ENCODE measurements at places on chromosomes 12 and 14.

DNA sequence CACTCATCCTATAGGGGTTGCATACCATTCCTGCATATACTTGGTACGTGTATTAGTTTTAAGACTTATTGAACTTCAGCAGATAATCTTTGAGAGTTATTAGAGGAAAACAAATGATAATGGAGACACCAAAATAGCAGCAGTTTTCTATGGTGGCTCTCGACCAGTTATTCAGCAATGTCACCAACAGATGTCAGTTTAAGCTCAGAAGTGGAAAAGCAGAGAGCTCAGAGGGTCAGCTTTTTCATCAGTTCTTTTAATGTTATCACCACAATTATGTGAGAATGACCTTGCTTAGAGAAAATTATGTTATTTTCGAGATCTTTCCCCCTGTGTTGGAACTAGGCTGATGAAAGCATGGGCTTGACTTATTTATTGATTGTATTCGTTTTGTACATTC lies 32.0 kb downstream of the PTPN11 start:
- DNase-seq = no peak
- H3K27ac ChIP-seq = no peak overlapping the region
- peaks cover 58% of the 10 kb centered on the region for H3K36me3 ChIP-seq
- H3K4me1 ChIP-seq = peaks cover 13% of the 10 kb centered on the region
- no peaks in the 10 kb centered on the region for H3K27me3 ChIP-seq

GRCh38 chr12:57738661-57739237 lies at the start of gene AGAP2:
Gene AGAP2 (minus strand): TSS chr12:57738742. CDS start chr12:57738246, 496 bp downstream.
- peak within 1 kb of the TSS; percentile 51 for H3K4me3 ChIP-seq
- H3K27me3 ChIP-seq = no peaks in the 10 kb centered on the region
- H3K36me3 ChIP-seq = peaks cover 31% of the 10 kb centered on the region

DNA sequence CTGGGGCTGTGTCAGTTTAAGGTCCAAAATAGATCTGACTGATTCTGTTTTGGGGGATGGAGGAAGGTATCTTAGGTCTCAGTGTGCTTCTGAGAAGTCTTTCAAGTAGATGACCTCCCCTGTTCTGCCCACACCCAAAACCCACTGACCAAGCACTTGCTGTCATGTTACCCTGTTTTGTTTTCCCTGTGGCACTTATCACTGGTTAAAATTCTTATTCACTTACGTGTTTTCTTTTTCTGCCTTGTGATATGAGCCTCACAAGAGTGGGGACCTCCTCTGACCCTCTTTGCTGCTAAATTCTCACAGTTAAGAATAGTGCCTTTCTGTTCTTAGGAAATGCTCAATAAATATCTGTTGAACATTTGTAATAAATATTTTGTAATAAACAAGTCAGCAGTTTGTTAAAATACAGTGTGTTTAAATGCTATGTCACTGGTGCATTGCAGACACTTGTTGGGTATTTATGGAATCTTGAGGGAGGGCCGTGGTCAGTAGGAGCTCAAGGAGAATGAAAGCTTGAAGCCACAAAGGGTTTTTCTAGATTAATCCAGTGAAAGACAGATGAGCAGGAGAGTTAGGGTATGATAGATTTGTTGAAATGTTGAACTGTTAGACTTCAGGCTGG lies 20.9 kb downstream of the PLEKHA5 start:
- no peak for DNase-seq
- no peaks in the 10 kb centered on the region for H3K36me3 ChIP-seq
- H3K27ac ChIP-seq = no peak overlapping the region
- H3K27me3 ChIP-seq = no peaks in the 10 kb centered on the region
- H3K4me1 ChIP-seq = no peaks in the 10 kb centered on the region

DNA sequence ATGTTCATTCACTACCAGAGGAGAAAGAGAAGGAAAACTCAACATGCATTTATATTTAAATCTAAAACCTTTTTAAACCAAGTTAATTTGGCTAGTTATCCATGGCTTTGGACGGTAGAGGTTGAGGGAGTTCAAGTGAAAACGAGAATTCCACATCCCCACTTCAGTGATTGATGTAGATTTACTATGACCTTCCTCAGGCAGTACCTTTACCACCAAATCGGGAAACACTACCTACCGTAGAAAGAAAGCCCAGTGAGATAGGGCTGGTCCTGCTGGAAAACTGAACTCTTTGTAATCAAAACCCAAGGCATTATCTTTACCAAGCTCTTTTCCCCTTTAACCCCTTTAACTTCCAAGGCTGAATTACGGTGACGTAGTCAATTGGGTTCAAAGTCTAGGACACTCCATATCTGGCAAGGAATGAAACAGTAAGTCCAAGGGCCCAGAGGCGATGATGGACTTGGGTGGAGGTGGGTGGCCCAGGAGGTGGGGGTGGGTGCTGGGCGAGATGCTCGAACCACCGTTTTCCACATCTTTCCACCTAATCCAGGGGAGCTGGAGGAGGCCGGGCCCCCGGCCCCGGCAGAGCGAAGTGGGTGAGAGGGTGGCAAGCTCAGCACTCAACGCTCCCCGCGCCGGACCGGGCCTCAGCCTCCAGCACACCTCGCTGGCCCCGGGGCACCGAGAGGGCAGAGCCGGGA lies 618 bp downstream of the SEC23A start:
- H3K27ac ChIP-seq = peak overlapping the region; percentile 84
- H3K27me3 ChIP-seq = no peaks in the 10 kb centered on the region
- peak overlapping the region; percentile 87 for H3K4me3 ChIP-seq

- no peak overlapping the region for H3K27ac ChIP-seq
- no peaks in the 10 kb centered on the region for H3K27me3 ChIP-seq
- H3K36me3 ChIP-seq = no peaks in the 10 kb centered on the region
Observed at GRCh38 chr14:81946834-81947798, 413.5 kb upstream of the SEL1L start.

DNA sequence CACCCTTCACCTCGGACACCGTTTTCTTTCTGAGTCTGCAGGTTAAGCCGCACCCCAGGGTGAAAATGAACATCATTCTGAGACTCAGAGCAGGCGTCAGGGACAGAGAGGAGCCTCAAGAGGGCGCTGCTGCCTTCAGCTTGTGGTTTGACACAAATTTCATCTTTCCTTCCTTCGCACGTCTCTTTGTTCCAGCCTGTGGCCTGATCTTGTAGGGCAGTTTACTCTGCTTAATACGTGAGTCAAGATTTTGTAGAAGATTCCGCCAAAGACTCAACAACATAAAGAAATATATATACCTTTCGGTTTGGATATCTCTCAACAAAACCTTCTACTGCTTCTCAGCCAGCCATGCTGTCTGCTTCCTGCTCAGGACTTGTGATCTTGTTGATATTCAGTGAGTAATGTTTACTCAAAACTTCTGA lies 329.3 kb upstream of the OR4E1 start:
- peak overlapping the region; percentile 86 for H3K27ac ChIP-seq
- peak; percentile 66 for DNase-seq
- H3K27me3 ChIP-seq = no peaks in the 10 kb centered on the region
- H3K4me3 ChIP-seq = peak overlapping the region; percentile 74
- H3K36me3 ChIP-seq = peaks cover 6% of the 10 kb centered on the region

All from activated T-helper 2 cell treated with anti-CD3 and anti-CD28 coated beads, Interferon-gamma antibody, Interleukin-2, Interleukin-4, amounts not matched to agents 10 μg/mL and 5 μg/mL and 100 μg/mL, durations not matched to agents 14 hours and 24 hours and 36 hours (primary cell).